ENCODE measurements at places on chromosomes 1 and 21.

GRCh38 chr1:153362187-153362775 lies 4.6 kb downstream of the S100A9 start:
- DNase-seq = no peak

DNA sequence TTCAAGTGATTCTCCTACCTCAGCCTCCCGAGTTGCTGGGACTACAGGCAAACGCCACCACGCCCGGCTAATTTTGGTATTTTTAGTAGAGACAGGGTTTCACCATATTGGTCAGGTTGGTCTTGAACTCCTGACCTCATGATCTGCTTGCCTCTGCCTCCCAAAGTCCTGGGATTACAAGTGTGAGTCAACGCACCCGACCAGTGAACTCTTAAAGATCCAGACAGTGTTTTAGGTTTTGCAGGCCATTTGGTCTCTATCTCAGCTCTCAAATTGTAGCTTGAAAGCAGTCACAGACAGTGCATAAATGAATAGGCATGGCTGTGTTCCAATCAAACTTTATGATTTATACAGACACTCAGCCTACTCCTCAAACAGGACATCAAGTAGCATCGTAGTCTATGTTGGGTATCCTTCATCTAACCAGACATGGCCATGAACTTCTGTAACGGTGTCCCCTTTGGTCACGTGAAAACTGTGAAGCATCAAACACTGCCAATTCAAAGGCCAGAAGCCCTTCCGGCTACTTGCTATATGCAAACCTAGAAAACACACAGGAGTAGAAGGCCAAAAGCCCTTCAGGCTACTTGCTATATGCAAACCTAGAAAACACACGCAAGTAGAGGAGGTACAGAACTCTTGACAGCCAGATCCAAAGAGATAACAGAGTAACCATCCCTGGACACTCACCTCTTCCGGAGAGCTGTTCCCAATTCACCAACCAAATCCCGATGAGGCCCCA lies 3.1 kb downstream of the FUCA1 start:
- DNase-seq = no peak

- DNase-seq = no peak
Observed at GRCh38 chr1:161834967-161835550, 68.9 kb downstream of the ATF6 start.

DNA sequence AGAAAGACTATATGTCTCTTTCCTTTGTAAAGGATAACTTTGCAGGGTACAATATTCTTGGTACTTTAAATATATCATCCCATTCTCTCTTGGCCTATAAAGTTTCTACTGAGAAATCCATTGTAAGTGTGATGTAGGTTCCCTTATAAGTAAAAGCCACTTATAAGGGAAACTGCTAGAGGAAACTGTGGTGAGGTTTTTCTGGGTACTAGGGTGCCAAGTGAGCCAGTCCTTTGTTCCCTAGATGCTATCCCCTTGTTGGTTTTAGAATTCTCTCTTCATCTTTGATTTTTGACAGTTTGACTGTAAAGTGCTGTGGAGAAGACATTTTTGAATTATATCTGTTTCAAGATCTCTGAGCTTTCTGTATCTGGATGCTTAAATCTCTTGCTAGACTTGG lies 108.9 kb upstream of the NEK7 start:
- DNase-seq = no peak

DNA sequence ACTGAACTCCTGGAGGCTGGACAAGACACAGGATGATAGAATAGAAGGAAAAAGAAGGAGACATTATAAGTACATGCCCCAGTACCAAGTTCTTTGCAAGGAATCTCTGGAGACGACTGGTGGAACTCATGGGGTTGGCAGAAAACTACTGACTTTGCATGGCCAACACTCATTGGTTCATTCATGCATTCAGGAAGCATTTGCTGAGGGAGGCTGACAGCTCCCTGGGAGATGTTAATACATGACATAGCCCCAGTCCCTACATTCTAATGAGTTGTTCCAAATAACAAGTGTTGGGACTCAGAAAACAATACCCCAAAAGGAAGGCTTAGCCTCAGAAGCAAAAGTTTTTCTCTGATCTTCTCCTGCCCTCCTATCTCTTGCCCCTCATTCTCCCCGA lies 172.8 kb upstream of the IRF2BP2 start:
- DNase-seq = no peak

DNA sequence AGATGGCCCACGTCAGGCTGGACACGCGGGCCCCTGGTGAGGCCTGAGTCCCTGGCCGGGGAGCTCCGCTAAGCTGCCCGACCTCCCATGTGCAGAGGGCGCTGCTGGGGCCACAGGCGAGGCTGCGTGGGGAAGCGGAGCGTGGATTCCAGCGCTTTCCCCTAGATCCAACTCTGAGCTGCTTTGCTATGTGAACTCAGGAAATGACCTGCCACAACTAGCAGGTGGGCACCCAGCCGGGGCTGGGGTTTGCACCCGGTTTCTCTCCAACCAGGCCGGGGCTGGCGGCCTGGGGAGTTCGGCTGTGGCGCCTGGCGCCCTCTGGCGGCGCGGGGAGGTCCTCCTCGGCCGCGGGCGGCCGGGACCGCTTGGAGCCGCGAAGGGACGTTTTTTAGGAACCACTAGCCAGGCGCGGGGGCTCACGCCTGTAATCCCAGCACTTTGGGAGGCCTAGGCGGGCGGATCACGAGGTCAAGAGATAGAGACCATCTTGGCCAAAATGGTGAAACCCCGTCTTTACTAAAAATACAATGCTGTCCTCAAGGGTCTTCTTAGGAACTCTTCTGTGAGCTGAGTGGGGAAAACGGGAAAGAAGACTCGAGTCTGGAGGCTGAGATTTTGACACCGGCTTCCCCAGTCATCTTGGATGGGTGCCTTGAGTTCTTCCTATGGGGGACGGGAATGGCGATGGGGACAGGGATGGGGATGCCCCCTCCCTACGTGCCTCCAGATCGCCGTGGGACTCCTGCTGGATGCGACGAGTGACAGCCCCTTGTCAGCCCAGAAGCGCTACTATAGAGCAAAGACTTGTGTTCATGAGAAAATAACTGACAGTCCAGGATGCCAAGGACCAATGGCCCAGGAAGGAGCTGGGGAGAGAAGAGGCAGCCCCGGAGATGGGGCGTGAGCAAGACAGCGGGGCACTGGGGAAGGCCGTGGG lies 12.6 kb downstream of the PYCR2 start:
- DNase-seq = no peak

DNA sequence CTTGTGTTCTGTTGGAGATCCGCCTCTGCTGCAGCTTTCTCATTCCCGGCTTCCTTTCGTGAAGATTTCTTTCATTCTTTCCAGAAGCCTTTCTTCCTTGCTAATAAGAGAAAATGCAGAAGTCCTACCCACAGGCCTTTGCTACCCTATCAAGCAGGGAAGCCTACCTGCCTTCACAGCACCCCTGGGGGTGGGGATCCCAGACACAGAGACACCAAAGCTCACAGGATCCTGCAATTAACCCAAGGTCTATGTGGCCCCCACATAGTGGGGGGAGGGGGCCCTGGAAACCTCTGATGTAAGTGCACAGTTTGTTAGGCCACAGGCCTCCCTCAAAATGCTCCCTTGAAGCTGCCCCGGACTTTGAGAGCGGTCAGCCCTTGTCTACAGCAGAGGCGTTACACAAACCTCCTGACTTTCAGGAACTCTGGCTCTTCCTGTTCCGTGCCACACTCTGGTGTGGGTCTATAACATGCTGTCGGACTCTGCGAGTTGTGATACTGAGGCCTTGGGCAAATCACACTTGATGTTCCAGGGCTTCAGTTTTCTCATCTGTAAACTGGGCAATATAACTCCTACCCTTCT lies 31.2 kb downstream of the NKAIN1 start:
- no peak for DNase-seq

DNA sequence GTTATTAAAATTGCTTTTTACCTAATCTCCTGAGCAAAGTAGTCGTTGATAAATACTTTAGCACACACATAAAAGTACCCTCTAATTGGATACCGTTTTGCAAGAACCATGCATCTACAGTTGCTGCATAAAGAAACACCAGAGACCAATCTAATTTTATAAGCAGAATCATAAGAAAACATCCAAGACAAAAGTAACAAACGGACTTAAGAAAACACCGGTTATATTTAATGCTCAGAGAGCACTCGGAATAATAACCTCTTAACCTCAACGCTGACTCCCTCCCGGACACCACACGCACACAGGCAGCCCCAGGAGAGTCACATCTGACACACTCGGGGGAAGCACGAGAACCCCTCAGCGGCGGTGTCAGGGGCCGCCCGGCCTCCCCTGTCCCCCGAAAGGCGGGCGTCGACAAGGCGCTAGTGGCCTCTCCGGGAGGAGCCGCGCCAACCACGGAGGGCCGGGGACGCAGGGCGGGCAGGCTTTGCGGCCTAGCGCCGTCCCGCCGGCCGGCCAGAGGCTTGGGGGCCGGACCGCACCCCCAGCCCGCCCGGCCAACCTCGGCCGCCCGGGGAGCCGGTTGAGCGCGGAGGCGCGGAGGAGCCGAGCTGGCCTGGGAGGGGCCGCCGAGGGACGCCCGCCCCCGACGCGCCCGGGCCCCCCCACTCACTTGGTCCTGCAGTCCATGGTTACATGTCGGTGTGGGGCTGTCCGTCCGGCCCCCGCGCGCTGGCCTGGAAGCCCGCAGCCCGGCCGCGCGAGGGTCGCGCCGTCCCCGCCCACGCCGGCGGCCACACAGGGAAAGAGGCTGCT lies 606 bp downstream of the DENND1B start:
- DNase-seq = no peak

GRCh38 chr1:201490708-201491131 lies 16.2 kb downstream of the CSRP1 start:
- DNase-seq = no peak

DNA sequence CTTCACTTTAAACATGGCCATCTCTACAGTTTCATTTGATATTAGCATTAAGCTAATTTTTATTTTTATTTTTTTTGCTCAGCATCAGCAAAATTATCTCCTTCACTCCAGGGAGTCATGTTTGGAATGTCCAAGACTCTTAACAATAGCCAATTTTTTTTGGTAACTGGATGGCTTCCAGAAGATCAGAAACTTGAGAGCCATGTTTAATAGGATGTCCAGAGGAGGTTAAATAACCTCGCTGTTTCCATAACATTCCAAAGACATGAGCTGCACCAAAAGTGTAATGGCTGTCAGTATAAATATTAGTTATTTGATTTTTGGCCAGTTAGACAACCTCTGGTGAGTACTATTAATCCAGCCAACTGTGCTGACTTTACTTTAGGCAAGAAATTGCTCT lies 80.7 kb downstream of the DNTTIP2 start:
- no peak for DNase-seq

DNA sequence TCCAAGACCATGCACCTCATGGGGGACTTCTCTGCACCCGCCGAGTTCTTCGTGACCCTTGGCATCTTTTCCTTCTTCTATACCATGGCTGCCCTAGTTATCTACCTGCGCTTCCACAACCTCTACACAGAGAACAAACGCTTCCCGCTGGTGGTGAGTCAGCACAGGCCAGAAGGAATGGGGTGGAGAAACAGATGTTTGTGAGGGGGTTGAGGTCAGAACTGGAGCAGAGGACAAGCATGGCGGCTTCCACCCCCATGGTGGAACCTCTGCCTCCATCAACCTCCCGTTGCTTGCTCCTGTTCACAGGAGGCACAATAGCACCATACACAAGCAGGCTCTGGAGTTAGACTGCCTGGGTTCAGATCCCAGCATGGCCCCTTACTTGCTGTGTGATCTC lies 6.9 kb upstream of the ATXN7L2 start:
- DNase-seq = no peak

DNA sequence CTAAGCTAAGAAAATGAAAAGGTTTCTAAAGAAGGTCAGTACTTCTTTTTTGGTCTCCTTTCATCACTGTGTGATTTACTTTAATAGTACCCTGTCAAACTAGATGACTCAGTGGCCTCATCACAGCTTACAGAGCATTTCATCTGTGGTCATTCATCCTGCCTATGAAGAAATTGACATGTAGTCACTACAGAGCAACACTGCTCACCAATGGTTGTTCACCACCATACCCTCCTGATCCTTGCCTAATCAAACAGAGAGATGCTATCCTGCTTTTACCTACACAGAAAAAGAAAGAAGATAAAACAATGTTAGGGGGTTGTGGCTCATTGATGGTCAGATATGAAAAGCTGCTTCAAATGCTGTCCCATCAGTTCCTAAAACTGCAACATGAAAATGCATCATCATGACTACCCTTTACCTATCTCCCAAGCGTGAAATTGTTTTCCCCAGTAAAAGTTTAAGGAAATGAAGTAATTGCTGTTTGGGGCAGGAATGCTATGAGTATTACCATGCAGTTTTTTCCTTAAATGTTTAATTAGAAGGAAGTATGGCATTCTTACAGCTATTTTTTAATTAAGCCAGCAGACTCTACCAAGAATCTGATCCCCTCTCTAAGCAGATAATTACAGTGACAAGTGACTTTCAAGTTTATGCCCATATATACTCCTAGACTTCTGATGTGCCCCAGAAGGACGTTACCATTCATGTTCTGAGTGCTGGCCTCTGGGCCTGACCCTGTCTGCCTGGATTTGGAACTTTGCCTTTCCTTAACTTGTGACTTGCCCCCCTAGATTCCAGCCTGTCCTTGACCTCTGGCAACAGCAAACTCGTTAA lies 46.1 kb upstream of the FBXO28 start:
- no peak for DNase-seq

DNA sequence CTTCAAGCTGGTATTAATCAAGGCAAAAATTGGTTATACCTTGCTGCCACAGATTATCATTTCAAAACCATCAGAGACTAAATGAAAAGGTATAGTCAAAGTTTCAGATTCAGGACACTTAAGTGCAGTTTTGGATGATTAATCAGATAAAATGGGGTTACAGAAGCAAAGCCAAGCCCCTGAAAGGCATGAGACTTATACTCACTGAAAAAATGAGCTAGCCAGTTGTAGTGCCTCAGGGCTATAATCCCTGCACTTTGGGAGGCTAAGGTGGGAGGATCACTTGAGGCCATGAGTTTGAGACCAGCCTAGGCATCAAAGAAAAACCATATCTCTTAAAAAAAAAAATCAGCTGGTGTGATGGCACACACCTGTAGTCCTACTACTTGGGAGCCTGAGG lies 15.2 kb downstream of the LRRC40 start:
- no peak for DNase-seq

DNA sequence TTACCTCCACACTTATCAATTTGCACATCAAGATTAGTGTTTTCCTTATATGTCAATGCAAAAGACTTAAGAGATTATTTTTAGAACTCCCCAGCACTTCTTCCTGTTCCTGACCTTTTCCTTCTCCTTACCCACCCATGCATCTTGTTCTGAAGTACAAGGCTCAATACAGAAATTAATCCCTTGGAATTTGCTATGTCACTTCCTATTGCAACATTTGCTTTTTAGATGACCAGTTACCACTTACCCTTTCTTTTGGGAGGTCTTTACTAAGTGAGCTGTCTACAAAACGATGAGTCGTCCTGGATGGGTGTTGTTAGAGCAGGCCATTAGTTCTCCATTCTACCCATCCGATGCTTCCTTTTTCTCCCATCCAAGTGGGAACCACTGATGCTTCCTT lies 221.2 kb downstream of the FMN2 start:
- DNase-seq = no peak

DNA sequence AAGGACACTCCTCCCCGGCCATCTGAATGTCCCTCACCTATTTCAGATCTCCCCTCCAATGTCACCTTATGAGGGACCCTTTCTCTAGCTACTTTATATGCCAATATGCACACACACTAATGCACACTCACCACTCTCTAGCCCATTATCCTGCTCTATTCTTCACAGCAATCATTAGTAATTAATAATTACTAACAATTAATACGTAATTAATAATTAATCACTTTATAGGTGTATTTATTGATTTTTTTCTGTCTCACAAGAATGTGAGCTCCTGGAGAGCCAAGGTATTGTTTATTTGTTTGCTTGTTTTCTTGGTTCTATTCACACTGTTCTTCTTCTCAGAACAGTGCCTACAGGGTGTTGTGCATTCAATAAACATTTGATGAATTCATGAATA lies 385.2 kb upstream of the DUSP10 start:
- DNase-seq = no peak

Measured in NCI-H2107 (cell line).